ENCODE measurements at places on chromosomes 16 and 17.

- DNase-seq: no peak
These were observed 3.5 kb downstream of the CACNG4 start for GRCh38 chr17:66967837-66968543.

DNA sequence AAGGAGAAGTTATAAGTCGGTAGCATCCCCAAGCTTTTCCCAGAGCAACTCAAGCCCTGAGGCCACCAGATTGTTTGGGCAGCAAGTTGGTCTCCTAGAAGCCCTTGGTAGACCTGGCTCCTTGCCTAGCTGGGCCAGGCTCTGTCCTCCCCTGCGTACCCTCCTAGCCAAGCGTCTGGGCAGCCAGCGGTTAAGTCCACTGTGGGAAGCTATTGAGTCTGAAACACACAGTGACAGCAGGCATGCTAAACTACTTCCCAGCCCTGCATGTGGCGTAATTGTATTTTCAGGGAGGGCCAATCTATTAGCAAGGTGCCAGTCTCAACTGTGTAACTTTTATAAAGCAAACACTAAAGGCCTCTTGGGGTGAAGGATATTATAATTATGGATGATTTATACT, 419.1 kb upstream of the RBFOX1 start:
- DNase-seq: no peak

DNA sequence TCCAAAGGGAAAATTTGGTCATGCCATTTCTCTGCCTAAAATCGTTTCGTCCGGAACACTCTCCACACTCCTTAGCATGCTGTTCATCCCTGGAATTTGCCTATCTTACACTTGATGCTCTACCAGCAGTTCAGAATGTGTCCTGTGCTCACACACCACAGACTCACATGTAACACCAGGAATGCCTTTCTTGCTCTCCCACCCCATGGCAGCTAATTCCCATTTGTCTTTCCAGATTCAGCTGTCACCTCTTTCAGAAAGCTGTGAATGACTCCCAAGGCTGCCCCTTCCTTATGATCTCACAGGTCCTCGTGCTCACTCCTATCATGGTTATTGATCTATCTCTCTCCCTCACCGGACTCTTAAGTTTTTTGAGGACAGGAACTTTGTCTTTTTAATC, 38.1 kb downstream of the HYDIN start:
- DNase-seq: no peak

DNA sequence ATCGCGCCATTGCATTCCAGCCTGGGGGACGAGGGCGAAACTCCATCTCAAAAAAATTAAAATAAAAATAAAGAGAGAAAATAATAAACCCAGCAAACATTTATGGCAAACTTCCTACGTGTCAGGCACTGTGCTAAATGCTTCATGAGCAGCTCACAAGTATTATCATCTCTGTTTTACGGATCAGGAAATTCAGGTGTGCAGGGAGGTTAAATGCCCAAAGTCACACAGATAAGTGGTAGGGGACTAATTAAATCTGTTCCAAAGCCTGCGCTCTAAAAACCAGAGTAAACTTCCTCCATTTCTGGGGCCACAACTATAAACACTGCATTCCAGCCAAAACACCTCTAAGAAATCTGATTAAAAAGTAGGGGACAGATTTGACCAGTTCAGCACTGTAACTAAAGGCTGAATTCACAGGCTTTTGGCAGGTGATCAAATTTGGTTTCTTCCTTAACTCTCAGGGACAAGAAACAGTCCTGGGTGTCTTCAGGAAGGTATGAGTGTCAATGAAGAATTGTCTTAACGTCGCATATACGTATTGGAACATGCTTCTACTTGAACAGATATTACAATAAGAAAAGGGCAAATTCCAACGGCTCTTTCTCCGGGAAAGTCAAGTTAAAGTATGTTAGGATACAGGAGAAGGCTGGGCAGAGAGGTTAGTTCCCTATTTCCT, 996 bp downstream of the STRADA start:
- DNase-seq: no peak

DNA sequence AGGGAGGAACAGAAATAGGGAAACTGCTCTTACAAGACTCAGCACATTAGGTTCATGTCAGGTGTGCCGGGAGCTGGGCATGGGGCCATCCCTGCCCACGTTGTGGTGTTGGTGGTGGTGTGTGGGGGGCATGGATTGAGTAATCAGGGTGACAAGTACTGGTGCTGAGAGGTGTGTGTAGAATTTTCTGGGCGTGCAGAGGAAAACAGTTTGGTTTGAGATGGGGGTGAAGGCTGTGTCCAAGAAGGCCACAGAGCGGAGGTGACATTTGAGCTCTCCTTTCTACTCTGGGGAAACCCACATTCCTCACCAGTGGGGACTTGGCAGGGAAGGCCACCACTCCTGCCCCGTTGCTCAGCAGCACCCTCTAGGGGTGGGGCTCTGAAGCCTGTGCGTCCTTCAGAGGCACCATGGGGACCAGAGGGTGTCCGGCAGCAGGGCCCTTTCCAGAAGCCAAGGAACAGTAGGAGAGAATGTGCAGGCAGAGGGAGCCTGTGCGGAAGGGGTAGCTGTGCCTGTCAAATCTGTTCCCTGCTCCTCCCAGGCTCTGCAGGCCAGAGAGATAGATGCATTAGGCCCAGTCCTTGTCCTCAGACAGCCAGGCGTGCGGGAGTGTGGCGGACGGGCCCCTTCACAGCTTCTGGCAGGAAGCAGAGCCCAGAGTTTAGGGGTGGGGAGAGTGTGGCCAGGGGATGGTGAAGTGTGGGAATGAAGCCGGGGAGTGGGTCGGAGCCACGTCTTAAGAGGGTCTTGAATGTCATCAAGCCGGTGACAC, 48.7 kb upstream of the GSE1 start:
- no peak for DNase-seq

DNA sequence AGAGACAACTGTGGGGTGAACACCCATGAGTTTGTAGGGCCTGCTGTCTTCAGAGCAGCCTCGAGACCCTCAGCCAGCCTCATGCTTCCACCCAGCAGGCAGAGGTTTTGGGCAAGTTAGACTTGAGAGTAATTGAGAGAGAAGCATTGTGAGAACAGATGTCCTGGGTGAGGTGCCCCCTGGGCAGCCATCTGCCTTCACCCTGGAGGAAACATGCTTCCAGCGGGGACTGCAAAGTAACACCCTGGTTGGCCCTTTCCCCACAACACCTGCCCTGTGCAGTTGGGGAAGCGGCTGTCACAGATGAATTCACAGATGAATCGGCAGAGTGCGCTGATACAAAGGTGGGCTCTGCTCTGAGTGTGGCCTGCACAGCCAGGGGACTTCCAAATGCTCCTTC, 23.4 kb downstream of the ATPAF2 start:
- DNase-seq: no peak

DNA sequence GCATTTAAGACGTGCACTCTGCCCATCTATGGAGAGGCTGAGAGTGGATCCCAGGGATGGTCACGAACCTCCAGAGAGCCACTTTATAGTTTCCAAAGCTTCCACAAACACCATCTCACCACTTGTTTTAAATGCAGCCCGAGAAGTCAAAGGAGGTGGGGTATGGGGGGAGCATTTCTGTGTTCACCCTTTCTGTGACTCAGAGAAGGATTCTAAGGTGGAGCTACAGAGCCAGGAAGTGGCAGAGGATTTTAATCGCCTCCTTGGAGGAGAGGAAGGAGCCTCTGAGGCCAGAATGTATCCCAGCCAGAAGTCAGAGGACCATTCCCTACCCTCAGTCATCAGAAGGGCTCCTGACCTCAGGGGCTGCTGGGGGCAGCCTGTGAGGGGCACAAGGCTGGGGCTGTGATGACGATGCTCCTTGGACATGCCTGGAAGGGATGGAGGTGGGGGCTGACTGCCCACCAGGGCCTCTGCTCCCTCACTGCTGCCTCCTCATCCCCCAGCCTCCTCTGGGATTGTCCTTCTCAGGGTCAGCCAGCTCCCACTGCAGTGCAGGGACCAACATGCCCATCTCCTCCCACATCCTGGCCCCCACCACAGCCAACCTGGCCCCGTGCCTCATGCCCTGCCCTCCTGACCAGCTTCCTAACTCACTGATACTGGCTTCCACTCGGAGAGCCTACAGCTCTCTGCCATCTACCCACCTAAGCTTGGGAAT, 2.8 kb downstream of the XYLT2 start:
- DNase-seq: no peak

- DNase-seq: no peak
These were observed 175.9 kb downstream of the SEC14L1 start for GRCh38 chr17:77316651-77317050.

DNA sequence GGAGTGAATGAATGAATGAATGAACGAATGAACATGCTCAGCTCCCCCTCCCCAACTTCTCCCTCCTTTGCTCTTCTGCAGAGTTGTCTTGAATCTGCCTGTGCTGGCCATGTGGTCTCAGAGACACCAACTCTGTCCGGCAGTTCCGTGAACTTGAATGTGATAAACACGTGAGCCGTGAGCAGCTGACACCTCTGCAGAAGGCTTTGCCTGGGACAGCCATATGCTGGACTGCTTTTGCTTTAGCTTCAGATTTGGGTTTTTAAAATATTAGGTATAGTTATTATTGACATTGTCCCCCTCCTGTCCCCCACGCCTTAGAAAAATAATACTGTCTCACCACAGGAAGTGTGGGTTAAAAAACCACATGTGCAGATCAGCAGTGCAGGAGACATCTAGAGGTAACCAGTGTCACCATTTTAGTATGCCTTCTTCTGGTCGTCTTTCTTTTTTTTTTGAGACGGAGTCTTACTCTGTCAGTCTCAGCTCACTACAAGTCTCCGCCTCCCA, 83.8 kb downstream of the ABCC1 start:
- DNase-seq: no peak

DNA sequence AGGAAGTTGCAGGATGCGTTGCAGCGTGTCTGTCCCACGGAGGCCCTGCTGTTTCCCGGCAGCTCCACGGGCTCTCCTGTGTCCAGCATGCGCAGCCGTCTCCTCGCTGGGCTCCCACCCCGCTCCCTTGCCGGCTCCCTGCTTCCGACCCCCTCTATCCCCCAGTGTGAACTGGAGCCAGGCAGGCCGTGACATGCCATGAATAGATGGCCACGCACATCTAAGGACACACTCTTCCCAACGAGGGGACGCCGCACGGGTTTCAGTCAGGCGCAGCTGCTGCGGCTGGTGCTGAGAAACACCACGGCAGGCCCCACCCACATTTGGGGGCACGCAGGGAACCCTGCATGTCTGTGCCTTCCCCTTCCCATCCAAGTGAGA, 9.2 kb upstream of the HEXD start:
- no peak for DNase-seq

Measured in 8988T (cell line).